GM03348 (cell line): ENCODE measurements at places on chromosomes 11 and 22.

DNA sequence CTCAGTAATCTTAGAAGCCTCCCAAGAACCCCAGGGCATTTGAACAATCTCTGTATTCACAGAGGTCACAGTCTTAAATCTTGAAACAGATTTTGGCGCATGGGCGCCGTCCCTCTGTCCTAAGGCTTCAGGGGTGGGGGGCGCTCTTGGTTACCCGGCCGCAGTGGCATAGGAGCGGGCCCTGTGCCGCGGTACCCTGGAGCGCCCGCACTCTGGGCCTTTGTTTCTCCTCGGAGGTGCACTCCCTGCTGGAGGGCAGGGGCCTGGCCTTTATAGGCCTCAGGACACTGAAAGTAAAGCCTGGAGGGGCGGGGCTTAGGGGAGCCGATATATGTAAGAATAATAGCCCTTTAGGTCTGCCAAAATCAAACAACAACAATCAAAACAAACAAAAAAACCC, 197.3 kb upstream of the FOLH1 start:
- DNase-seq, result no peak

GRCh38 chr22:20944042-20944441, 23.0 kb upstream of the AIFM3 start:
- no peak for DNase-seq

- no peak for DNase-seq
Measured at GRCh38 chr22:35661464-35661863, 13.2 kb downstream of the APOL6 start.

- no peak for DNase-seq
Measured at GRCh38 chr11:88619656-88620385, 282.3 kb upstream of the CTSC start.

DNA sequence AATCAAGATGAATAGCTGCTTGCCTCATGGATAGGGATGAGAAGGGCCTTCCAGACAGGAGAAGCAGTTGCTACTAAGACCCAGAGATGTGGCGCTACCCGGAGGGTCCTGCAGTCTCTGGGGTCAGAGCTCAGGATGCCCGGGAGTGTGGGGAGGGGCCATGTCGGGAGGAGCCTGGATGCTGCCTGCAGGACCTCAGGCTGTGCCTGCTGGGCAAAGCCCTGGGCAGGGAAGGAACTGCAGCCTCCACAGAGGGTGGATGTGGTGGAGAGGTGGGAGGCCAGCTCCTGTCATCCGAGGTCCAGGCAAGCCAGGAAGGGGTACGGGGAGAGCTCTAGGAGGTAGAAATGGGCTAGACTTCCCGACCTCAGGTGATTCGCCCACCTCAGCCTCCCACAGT, 11.0 kb downstream of the PRR5 start:
- DNase-seq, result no peak

DNA sequence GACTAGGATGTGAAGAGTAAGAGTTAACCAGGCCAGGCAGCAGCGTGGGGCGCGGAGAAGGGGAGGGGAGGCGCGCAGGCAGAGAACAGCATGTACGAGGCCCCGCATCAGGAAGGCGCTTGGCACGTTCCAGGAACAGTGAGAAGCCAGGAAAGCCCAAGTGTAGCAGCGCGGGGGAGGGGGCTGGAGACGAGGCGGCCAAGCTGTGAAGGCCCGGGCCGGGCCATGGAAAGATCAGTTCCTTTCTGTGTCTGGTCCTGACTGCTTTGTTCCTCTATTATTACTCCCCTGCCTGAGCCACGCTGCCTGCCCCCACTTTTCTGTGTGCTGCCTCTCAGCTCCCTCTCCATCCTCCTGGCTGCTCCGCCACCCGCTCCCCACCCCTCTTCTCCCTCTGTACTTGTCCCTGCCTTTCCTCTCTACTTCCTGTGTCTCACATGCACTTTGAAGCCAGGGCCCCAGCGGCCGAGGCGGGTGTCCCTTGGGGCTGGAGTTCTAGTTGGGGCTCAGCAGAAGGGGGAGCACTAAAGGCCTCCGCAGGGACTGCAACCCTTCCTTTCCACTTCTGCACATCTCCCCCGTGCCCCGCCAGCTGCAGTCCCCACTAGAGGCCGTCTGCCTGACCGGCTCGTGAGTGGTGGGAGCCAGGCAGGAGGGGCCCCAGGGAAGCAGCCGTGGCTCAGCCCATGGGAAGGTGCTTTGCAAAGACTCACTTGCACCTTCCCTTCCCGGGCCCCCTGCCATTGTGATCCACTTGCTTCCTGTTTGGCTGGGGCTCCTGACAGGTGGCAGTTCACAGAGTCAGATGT, 63.7 kb downstream of the PRDM11 start:
- DNase-seq, result peak; percentile 42

- DNase-seq, result peak; percentile 69
Measured at GRCh38 chr22:17085277-17086181, 729 bp downstream of the IL17RA start.

- DNase-seq, result no peak
Measured at GRCh38 chr11:35909511-35910265, 34.2 kb upstream of the LDLRAD3 start.
